ENCODE measurements at places on chromosomes 2 and 18. TPM values are rescaled to one million over a fixed set of nuclear protein-coding genes. Genes with fewer than 3 reads are reported as not detected.

Gene SLC16A14
- 1.6 TPM for total RNA-seq

- no peak overlapping the region for H3K4me3 ChIP-seq
- H3K36me3 ChIP-seq = no peaks in the 10 kb centered on the region
- H3K27me3 ChIP-seq = no peaks in the 10 kb centered on the region
- H3K27ac ChIP-seq = no peak overlapping the region
These were observed 684.6 kb upstream of the SOX11 start for GRCh38 chr2:5007596-5007995.

GRCh38 chr18:41695441-41695840 is 259.6 kb upstream of the PIK3C3 start:
- peak overlapping the region; percentile 53 for H3K4me3 ChIP-seq
- H3K36me3 ChIP-seq = no peaks in the 10 kb centered on the region
- no peak for DNase-seq
- no peaks in the 10 kb centered on the region for H3K4me1 ChIP-seq

GRCh38 chr2:184680825-184681224 is 82.5 kb downstream of the ZNF804A start:
- H3K4me1 ChIP-seq = no peaks in the 10 kb centered on the region
- no peak for DNase-seq
- H3K4me3 ChIP-seq = no peak overlapping the region
- H3K27ac ChIP-seq = no peak overlapping the region

DNA sequence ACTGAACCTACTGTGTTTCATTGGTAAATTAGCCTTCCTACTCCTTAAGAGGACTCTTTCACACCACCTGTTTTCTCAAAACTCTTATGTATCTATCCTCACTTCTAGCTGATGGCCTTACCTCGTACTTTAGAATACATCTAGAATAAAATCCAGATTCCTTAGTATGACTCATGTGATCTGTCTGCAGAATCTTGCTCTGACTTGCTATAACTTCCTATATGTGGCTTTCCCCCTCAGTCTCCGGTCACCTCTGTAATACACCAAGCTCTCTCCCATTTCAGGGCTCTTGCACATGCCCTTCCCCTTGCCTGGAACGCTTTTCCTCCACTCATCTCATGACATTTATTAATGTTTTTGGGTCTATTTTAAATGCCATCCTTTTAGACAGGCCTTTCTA is 95.6 kb upstream of the LHCGR start:
- H3K36me3 ChIP-seq = no peaks in the 10 kb centered on the region
- no peak overlapping the region for H3K4me3 ChIP-seq
- H3K27me3 ChIP-seq = peaks cover 2% of the 10 kb centered on the region
- H3K27ac ChIP-seq = no peak overlapping the region

GRCh38 chr2:27070653-27071276 is 689 bp downstream of the OST4 start:
- peak overlapping the region; percentile 94 for H3K27ac ChIP-seq
- no peak for DNase-seq
- no peaks in the 10 kb centered on the region for H3K36me3 ChIP-seq
- peak overlapping the region; percentile 98 for H3K4me3 ChIP-seq
- peaks cover 67% of the 10 kb centered on the region for H3K4me1 ChIP-seq

Data from naive thymus-derived CD8-positive, alpha-beta T cell (primary cell).